NCI-H526 (cell line): ENCODE measurements at places on chromosomes 2 and 18.

DNA sequence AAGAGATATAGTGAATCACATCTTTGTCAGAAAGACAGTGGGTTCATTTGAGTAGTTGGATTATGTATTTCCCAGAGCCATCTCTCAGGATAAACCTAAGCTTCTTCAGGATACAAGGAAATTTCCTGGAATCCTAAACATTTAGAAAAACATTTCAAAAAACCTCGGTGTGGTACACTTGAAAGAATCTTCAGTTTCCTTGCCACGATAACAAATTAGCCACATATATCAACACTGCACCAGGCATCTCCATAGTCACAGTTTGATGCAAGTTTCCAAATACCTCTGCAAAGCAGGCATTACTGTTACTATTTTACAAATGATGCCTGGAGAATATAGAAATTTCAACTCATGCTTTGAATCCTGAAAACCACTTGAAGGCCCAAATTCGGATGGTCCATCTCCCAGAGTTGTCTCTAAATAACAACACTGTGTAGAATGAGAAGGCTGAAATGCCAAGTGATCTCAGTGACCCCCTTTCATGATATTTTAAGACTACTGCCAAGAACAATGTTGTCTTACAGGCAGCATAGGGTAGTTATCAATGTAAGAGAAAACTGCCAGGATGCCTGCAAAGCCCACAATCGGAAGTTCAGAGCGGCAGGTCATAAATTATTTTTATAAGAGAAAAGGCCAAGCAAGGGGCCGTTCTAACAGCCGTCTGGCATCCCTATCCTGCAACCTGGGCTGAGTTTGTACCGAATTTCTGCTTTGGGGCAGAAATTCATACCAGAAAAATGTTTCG is 307.9 kb downstream of the TXNL1 start:
- no peak for DNase-seq

- DNase-seq, result no peak
These were observed 425.8 kb upstream of the KCNH7 start for GRCh38 chr2:163264341-163264740.

DNA sequence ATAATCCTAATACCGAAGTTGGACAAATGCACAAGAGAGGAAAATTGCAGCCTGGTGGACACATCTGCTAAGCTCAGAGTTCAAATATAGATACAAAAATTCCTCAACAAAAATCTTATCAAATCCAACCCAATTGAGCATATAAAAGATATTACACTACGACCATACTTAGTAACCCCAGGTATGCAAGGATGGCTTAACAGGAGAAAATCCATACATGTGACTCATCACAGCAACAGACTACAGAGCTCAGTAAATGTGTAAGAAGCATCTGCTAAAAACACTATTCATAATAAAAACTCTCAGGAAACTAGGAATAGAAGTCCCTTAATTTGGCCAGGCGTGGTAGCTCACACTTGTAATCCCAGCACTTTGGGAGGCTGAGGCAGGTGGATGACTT is 28.3 kb downstream of the HS6ST1 start:
- DNase-seq, result no peak

DNA sequence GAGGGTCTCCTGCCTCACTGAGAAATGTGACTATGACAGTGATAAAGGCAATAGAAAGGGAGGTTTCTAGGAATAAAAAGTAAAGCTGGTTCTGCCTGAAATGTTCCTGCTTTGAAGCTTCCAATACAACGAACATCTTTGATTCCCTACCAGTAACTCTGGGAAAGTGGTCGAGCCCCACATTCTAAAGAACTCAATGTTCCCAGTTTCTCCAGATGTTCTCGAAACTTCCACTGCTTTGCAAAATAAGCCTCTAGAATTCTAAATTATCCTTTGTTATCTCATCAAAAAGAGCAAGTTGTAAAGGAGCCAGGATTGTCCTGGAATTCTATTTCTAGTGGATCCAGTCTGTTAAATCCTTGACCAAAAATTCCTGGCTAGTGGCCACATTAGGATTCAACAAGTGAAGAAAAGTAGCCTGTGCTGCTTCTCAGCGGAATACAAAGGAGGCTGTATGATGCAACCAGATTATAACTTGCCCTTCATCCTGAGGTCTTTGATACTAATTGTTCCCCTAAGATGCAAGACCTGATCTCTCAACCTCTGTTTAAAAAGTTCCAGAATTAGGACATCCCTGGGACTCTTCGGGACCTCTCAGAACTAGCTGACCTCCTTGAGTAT is 8.4 kb downstream of the SCN7A start:
- no peak for DNase-seq

DNA sequence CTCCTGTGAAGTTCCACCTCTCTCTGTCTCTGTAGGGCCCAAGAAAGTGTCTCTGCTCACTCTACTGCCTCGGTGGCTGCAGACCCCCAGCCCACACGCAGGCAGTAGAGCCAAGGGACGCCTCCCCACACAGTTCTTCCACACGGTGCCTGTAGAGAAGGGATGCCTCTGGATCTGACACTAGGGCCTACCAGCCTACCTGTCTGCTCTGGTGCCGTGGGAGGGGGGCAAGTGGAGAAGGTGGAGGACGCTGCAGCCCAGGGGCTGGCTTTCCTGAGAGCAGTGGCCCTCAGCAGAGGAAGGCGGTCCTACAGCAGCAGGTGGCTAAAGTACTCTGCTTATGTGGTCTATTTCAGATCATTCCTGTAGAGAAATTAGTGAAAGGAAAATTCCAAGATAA is 9.0 kb upstream of the TMEM214 start:
- DNase-seq, result no peak

DNA sequence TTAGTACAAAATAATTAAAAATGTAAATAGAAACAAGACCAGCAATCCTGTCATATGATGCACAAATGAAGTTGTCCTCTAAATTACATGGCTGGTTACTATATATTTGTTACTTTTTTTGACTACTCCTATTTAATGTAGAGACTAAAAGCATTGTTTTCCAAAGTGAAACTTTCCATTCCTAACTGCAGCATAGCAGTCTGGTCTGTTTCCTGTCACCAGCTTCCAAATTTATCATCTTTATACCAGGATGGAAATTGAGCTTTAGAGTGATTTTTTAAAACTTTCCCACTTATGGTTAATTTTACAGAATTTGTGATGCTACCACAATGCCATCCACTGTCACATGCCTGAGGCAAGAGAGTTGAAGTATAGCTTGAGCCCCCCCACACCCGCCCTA is 33.5 kb upstream of the RAB27B start:
- no peak for DNase-seq

GRCh38 chr2:16773080-16773713 is 107.6 kb upstream of the CYRIA start:
- peak; percentile 100 for DNase-seq

DNA sequence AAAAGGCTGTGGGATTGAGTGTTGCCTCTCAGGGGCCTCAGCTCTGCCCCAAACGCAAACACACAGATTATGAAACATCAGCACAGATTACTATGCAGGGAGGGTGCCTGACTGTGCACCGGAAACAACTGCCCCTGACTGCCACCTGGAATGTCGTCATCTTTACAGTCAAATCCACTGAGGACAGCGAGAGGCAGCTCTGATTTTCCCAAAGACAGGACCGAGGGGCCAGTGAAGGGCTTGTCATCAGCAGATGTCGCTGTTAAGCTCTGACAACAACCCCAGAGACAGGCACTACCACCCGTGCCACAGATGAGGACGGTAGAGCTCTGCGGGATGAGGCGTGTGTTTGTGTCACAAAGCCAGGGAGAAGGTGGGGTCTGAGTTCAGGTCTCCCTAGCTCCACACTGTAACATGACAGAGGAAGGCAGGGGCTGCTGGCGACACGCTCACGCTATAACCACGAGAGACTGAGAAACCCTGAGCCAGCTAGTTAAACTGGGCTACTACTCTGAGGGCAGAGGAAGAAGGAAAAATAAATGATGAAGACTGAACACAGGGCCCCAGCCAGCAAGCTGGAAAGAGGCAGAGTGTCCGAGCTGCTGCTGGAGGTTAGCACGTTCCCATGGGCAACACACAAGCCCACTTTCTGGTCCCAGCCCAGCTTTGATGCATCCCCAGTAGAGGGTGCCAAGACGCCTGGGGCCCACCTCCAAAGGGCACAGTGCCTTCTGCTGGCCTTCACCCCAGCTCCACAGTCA is 47.0 kb downstream of the PARD6G start:
- peak; percentile 32 for DNase-seq

DNA sequence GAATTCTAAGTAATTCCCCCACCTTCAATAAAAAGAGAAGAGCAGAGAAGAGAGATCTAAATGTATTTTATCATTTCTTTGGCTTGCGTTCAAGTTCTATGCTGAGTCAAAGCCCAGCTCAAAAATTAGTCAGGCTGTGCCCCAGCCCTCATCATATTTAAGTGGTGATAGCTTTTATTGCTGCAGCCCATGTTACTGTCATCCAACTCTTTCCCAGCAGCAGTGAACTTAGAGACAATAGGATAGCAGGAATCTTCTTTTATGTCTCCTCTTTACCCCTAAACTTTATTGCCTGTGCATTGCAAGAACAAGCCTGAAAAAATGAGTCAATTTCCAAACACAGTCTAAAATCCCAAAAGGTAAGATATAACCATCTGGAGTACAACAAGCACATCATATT is 1599.3 kb upstream of the PIK3C3 start:
- no peak for DNase-seq

DNA sequence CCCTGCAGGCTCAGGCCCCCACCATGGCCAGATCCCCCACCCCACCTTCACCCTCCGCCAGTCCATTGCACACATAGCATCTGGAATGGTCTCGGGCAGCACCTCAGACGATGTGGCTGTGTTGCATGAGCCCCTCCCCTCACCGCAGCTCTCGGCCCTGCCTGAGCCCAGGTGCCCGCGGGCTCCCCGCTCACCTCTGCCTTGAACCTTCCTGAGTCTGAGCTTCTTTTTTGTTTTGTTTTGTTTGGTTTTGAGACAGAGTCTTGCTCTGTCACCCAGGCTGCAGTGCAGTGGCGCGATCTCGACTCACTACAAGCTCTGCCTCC is 20.1 kb downstream of the RRM2 start:
- DNase-seq, result no peak

DNA sequence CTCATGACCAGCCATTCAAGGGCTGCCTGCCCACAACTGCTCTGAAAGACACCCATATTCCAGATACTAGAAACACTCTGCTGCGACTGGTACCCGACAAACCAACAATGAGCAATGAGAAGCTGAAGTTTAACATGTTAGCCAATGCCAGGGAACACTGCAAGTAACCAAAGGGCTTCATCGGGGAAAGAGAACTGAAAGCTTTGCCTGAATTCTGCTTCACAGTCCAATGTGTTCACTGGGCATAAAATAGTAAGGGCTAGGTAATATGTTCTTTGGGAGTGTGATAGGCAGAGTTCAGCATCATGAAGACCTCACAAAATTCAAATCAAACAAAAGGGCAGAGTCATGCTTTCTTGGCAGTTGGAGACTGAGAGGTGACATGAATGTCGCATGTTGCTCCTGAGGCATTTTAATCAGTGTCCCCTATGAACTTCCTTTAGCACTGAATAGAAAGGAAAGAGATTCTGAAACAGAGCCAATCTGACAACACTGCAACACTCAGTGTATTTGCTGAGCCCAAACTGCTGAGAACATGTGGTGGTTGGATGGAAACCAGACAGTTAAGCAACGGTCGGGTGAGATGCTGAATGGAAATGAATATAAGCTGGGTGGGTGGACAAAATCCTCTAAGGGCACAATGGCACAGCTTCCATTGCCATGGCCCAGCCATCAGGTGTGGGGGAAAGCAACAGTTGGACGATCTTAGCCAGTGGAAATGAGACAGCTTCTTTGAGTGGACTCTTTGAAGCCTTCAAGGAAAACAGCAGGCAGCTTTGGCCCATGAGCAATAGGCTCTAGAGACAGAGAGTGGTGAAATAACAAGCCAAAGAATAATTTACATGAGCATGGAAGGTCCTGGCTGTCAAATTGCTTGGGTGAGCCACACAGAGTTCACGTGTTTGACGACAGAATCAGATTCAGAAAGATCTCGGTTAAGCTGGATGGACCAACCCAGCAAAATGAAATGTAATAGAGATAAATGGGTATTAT is 277.5 kb downstream of the AFF3 start:
- no peak for DNase-seq

- DNase-seq, result no peak
These were observed 3.6 kb upstream of the ONECUT2 start for GRCh38 chr18:57431467-57432080.

DNA sequence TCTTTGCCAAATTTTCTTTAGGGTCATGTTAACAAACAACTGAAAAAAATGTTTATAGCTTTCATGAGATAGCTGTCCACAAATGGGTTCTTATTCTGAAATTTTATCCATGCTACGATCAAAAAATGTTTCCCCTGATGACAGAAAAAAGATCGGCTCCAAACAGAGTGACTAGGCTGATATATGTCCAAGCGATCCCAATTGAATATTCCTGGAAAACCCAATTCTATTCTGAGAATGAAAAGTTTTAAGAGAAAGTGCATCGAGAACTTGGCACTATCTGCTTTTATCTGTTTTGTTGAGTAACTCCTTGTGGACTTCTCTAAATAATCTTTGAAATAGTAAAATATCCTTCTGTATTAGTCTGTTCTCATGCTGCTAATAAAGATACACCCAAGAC is 19.1 kb downstream of the KCNE4 start:
- no peak for DNase-seq

DNA sequence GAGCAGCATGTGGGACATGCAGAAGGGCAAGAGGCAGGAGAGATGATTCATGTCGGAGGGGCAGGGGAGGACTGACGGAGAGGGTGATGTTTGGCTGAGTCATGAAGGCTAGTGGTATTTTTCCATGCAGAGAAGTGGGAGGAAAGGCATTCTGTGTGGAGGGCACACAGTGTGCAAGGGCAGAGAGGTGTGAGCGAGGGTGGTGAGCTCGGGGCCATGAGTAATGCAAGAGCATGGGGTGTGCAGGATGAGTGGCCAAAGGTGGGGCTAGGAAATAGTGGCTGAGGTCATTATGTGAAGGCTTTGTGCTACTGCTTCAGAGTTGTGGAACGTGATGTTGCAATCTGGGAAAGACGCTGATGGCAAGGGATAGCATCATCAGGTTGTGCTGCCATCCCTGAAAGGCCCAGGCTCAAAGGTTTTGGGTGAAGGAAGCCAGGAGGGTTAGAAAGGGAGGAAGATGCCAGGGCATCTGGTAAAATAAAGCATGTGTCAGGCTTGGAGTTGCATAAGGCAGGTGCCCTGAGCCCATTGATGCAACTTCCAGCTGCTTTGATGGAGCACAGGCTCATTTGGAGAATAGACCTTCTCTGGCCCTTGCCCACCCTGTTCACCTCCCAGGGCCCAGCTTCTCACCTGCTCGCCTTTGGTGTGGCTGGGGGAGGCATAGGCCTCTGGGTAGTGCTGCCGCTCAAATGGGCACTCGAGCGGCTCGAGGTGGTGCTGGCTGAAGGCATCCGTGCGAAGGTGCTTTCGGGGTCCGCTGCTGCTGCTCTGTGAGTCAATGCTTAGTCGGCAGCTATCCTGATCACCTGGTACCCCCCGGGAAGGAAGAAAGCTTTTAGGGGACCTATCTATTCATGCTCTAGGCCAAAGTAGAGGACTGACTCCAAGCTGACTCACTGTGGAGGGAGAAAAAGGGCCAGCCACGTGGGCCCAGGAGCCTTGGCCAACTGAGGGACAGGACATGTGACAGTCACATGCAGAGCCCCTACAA is 37.5 kb downstream of the PAX8 start:
- no peak for DNase-seq

DNA sequence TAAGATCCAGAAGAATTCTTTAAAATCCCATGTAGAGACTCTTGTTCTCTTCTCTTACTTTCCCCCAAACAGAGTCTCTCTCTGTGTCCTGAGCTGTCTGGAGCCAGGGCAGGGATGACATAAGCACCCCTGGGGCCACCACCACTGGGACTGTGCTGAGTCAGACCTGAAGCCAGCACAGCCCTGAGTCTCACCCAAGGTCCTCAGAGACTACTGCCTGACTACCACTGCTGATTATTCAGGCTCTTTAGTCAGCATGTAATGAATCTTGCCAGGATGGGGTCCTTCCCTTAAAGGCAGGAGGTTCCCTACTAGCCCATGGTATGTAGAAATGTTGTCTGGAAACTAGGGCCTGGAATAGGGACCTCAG is 34.9 kb upstream of the DYNC1I2 start:
- DNase-seq, result no peak
